NCI-H1694 (cell line): ENCODE measurements at places on chromosomes 11 and 22.

- DNase-seq = no peak
Observed at GRCh38 chr22:27976586-27976985, 57.5 kb upstream of the PITPNB start.

GRCh38 chr11:65934014-65934413 lies 11.3 kb upstream of the TSGA10IP start:
- DNase-seq = peak; percentile 5

- no peak for DNase-seq
Observed at GRCh38 chr11:75383246-75383645, 16.1 kb upstream of the RPS3 start.

- no peak for DNase-seq
Observed at GRCh38 chr11:8019314-8020243, 32.4 kb downstream of the EIF3F start.

DNA sequence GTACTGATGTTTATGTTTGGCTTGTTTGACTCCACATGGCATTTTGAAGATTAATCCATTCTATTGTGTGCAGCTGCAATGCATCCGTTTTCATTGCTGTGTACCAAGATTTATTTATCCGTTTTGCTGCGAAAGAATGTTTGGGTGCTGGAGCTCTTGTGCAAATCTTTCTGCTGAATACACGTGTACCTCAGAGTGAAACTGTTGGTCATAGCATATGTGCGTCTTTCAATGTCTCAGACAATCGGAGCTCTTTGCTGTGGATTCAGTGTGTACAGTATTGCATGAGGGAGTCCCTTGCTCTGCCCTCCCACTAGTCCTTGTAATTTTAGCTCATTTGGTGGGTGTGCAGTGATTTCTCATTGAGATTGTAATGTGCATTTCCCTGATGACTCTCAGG lies 545.4 kb downstream of the TBC1D22A start:
- no peak for DNase-seq

- DNase-seq = no peak
Observed at GRCh38 chr11:123392844-123393243, 37.2 kb upstream of the GRAMD1B start.

GRCh38 chr11:59187587-59187986 lies 15.7 kb downstream of the DTX4 start:
- no peak for DNase-seq

DNA sequence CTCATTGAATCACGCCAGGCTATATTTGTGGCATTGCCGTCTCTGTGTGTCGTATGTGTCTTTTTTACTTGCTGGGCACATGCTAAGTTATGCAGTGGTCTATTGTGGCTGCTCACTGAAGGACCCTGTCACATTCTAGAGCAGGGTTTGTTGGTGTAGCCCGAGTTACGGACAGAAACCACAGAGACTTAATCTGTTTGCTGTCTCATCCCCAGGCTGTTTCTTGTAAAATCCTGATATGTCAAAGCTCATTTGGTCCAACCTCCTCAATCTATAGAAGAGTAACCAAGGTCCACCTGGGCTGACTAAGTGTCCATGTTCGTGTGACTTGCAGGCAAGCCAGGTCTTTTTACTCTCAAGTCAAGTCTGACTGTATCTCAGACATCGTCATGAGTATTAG lies 5.0 kb downstream of the DPF2 start:
- DNase-seq = no peak

DNA sequence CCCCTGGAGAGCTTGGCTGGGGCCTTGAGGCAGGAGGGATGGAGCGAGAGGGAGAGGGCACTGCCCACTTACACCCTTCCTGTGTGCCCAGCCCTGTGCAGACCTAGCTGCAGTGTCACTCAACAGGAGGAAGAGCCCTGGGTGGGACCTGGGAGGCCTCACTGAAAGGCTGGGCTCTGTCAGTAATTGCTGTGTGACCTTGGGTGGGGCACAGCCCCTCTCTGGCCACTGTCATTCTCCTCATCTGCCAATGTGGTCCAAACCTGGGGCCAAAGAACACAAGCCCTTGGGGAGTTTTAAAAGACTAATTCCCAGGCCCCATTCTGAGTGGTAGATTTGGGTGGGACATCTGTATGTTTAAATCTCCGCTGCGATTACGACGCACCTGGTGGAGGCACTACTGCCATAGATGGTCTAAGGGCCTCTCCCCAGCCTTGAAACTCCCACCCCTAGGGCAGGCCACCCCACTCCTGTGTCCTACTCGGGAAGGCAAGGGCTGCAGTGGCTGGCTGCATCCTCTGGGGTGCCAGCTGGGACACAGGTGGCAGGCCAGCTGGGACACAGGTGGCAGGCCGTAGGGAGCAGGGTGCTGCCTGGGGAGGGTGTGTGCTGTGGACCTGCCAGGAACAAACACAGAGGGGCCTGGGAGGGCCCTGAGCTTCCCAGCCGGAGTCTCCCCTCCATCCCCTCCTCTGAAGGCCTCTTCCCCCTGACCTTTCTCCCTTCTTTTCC lies 12.3 kb upstream of the SOX10 start:
- DNase-seq = peak; percentile 24

GRCh38 chr11:65017937-65018336 lies 4.0 kb downstream of the ARL2 start:
- no peak for DNase-seq

DNA sequence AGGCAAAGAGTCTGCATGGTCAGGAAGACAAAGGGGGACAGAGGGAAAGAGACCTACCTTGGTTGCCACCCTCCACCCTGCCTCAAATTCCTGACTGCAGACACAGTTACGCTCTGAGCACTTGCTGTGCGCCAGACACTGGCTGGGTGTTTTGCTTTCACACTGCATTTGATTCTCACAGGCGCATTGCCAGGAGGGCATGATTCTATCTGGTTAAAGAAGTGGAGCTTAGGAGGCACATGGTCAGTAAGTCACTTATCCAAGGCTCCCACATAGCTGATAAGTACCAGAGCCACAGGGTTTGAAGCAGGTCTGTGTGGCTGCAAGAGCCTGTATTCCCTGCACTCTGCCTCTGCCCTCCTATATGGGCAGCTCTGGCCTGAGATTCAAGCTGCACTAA lies 103.9 kb downstream of the TIMP3 start:
- DNase-seq = no peak

- DNase-seq = no peak
Observed at GRCh38 chr11:1931341-1932104, 12.0 kb downstream of the TNNT3 start.

DNA sequence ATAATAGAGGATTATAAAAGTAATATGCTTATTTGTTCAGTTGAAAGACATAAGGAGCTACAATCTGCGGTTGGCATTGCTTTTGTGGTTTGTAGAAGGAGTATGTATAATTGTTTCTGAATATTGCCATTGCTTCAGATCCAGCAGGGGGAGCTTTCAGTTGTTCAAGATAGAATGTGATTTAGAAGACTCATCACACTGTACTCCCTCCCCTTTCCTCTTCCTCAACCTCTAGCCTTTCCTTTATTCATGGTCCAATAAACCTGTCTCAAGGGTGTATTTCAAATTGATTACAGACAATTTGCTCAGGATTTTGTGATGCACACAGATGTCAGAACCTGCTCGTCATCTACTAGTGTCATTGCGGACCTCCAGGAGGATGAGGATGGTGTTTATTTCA lies 9.8 kb downstream of the PRMT3 start:
- peak; percentile 23 for DNase-seq

DNA sequence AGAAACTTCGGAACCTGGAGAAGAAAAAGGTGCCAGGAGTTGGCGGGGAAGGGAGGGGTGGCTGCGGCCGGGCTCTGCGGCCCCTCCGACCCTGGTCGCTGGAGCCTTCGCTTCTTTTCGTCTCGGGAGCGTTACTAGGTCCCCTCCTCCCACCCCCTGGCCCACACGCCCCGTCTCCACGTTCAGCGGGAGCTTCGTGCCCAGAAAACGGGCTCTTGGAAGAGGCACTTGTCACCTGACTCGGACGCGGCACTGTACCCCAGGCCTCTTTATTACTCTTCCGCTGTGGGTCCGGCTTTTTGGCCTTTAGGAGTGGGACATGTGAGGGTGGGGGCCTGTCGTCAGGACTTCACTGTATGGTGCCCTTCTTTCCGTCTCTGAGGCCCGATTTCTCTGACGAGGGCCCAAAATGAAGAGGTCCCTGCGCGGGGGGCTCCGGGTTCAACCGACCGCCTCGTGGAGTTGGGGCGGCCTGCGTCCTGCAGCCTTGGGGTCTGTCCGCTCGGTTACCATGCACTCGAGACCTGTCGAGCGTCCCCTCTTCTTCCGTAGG lies 1.2 kb downstream of the CAPRIN1 start:
- no peak for DNase-seq

- no peak for DNase-seq
Observed at GRCh38 chr11:18065572-18065971, 19.5 kb upstream of the TPH1 start.

GRCh38 chr22:38505541-38506117 lies 482 bp downstream of the DDX17 start:
- DNase-seq = no peak

GRCh38 chr11:122253589-122254231 lies 137.7 kb upstream of the BLID start:
- DNase-seq = no peak

DNA sequence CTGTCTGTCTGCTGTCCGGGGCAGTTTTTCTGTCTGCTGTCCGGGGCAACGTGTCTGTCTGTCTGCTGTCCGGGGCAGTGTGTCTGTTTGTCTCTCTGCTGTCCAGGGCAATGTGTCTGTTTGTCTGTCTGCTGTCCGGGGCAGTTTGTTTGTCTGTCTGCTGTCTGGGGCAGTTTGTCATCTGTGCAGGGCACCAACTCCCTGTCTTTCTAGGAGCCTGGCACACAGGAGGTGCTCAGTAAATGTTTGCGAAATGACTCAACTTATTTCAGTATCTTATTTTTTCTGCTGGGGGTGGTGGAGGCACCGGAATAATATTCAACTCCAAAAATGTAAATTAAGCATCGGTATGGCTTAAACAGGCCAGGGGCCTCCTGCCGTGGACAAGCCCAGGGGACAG lies 12.0 kb upstream of the TTLL12 start:
- DNase-seq = no peak

GRCh38 chr11:18749681-18750319 lies 23.8 kb upstream of the IGSF22 start:
- no peak for DNase-seq

DNA sequence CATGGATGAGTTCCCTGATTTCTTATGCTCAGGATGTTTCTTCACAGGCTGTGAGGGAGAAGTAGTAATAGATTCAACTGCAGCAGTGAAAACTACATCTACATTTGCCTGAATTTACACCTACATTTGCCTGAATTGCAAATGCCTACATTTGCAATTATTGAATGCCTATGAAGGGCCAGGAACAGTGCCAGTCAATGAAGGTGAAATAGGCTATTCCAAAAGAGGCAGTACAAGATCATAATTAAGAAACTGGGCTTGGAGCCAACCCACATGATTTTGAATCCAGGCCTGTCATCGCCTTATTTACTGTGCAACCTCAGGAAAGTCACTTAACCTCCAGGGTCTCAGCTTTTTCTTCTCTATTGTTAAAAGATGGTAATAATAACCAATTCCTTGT lies 1353.3 kb downstream of the FAM181B start:
- DNase-seq = no peak

GRCh38 chr11:93132836-93133235 lies 65.0 kb downstream of the SLC36A4 start:
- no peak for DNase-seq

DNA sequence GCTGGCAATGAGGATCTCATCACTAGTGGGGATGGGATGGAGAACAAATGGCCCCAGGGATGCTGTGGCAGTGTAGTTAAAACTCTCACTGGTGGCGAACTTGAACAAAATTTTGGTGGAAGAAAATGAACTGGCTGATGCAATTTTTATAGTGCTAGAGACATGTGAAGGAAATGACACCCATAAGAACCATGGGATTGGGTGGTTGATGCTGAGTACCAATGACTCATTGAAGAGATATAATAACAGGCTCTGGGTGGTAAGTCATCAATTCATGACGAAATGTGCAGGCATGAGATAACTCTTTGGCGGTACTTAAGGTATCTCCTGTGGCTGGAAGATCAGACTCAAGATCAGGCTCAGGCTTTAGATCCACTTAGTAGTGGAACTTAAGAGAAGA lies 172.9 kb upstream of the DDI1 start:
- no peak for DNase-seq

DNA sequence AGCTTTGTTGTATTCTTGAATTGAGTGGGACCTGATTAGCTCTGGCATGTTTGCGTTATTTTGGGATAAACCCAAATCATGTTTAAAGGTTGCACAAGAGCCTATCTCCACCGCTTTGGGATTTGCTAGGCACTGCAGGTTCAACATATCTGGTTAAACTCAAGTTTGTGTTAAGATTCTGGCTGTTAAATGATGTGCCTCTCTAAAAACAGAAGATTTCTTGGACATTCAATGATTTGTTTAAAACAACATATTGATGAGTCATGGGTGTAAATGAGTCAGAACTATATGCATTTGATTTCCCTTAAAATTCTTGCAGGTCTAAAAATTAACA lies 67.4 kb downstream of the AMOTL1 start:
- DNase-seq = no peak

GRCh38 chr11:96264364-96264763 lies 78.6 kb downstream of the MAML2 start:
- DNase-seq = no peak

DNA sequence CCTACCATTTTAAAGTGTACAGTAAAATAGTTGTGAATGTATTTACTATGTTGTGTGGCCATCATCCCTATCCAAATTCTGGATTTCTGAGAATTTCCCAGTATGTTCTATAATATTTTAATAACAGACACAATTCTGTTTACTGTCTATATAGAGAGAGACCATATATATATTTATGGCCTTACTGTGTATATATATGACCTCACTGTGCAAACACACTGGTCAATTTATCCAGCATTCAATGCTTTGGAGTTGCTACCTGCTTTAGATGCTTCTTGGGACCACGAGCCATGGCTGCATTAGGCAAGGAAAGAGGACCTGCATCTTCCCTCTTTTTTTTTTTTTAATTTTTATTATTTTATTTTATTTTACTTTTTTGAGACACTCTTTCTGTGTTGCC lies 40.2 kb downstream of the SWAP70 start:
- no peak for DNase-seq

- DNase-seq = no peak
Observed at GRCh38 chr11:29996016-29996415, 20.8 kb downstream of the KCNA4 start.

DNA sequence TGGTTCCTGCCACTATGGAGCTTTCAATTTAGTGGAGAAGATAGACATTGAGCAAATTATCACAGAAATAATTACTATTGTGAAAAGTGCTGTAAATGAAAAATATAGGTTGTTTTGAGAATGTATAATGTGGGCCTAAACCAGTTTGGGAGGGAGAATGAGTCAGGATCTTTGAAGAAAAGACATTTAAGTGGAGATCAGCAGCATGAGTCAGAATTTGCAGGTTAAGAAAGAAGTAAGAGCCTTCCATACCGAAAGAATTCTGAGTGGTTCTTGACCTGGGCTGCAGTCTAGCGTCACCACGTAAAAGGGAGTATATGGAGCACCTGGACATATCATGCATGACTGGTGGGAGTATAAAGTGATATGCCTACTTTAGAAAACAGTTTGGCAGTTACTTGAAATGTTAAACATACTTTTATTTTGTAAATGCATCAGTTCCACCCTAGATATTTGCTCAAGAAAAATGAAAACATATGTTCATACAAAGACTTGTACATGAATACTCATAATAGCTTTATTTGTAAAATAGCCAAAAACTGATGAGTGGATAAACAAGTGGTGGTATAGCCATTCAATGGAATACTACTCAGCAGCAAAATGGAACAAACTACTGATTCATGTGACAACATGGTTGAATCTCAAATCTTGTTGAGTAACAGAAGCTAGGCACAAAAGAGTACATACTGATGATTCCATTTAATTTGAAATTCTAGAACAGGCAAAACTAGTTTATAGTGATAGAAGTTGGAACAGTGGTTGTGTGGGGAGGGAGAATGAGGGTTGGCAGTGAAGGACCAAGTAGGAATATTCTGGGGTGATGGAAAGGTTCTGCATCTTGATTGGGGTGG lies 99.2 kb downstream of the STIM1 start:
- DNase-seq = no peak
